ENCODE measurements at places on chromosomes 7 and 10.

DNA sequence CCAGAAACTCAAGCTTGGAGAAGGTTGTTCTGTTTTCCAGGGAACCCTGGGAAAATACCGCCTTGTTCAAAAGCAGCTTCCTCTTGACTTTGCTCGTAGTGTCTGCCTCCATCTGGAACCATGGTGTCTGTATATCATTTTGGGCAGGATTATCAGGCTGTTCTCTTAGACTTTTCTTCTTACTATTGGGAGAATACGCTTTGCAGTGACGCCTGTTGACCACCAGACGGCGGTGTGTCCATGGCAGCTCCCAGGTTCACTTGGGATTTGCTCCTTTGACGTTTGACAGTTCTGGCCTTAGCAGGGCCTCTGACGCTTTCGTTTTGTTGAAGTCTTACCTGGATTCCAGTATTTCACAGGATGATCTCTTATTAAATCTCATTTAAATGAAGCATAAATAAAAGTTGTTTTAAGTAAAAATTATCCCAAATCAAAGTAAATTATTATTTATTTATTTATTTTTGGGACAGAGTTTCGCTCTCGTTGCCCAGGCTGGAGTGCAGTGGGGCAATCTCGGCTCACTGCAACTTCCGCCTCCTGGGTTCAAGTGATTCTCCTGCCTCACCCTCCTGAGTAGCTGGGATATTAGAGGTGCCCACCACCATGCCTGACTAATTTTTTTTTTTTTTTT is 41.8 kb upstream of the GJD4 start:
- DNase-seq: peak; percentile 76

GRCh38 chr7:27564881-27565482 is 97.7 kb downstream of the HIBADH start:
- no peak for DNase-seq

DNA sequence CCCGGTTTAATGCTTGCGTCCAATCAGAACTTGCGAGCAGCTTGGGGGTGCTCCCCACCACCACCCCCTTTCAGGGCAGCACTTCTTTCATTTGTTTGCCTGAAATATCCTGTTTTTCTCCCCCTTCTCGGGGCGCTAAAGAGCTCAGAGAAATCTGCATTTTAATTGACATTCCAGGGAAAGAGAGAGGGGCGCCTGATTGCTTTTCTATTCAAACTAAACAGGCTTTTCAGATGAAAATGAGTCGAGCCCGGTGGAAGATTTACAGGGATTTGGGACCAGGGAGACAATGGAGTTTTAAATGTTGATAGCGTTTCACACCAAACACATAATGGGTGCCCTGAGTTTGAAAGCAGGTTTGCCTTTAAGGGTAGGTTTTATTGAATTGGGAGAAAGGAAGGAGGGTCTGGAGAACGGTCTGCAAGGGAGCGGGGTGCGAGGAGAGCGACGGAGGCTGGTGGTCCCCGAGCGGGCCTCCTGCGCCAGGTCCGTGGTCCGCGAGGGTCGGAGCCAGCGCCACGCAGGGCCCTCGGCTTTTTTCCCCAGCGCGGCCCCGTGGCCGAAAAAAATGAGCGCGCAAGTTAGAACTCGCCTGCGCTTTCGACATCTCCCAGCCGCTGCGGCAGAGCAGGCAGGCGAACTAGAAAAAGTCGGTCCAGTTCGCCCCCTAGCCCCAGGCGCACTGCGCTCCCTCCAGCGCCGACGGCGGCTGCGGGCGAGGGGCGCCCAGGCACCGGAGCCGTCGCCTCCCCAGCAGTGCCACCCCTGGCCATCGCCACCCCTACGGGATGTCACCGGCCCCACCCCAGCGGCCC is 1.3 kb downstream of the FGFR2 start:
- no peak for DNase-seq

GRCh38 chr7:95886501-95887090 is 114.2 kb downstream of the DYNC1I1 start:
- peak; percentile 32 for DNase-seq

GRCh38 chr10:72759584-72759983 is 67.6 kb downstream of the MCU start:
- DNase-seq: no peak

GRCh38 chr7:47783456-47784223 is 164.6 kb downstream of the PKD1L1 start:
- peak; percentile 98 for DNase-seq

- DNase-seq: no peak
Measured at GRCh38 chr7:131909151-131909768, 352.8 kb upstream of the PODXL start.

DNA sequence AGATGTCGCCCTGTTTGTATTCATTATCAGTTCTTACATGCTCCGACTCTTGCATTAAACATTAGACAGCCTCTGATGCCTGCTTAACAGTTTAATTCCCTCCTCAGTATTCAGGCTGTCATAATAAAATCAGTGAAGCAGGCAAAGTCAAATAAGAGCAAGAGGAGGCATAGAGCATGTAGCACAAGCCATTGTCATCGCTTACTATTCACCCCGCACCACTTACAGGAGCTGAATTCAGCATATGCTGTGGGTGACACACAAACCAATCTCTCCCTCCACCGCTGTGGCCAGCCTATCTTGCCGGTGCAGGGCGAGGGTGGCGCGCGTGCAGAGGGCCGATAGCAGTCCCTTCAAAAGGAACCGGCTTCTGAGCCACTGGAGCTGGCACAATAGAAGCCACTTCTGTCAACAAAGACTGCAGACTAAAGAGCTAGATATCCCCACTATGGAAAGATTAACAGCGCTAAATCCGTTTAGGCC is 433.2 kb upstream of the MGMT start:
- DNase-seq: no peak

GRCh38 chr10:71765176-71765904 is 8.0 kb downstream of the VSIR start:
- DNase-seq: no peak

GRCh38 chr7:18792871-18793595 is 297.5 kb downstream of the HDAC9 start:
- no peak for DNase-seq
